ENCODE measurements at places on chromosomes 3 and 15.
A peak's percentile ranks its signal among the peaks of the same experiment; 100 is the strongest.

DNA sequence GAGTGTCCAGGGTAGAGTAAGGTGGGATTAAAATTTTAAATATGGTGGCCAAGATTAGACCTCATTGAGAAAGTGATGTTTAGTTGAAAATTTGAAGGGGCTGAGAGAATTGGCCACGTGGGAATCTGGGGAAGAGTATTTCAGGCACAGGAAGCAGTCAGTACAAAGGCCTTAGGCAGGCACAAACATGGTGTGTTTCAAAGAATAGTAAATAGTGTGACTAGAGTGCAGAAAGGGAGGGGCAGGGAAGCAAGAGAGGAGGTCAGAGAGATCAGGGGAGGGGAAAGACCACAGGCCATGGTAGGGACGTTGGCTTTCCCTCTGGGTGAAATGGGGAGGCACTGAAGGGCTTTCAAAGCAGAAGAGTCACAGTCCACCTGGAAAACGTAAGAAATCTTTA is 36.6 kb upstream of the POMGNT2 start:
- DNase-seq: no peak

DNA sequence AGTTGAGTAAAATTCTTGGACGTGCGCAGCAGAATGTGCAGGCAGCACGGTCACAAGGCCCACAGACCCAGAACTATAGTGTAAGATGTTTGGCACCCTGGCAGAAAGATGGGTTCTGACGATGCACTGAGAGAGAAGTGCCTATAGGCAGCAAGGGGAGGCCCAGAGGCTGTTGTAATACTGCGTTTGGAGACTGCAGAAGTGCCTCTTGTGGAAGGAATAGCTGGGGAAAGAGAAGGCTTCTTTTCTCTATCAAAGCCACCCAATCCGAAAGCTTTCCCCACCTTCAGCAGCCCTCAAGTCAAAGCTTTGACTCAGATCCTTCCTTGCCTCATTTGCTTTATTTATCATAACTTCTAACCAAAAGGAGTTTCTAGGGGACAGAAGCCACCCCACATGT is 5.2 kb upstream of the SIN3A start:
- no peak for DNase-seq

DNA sequence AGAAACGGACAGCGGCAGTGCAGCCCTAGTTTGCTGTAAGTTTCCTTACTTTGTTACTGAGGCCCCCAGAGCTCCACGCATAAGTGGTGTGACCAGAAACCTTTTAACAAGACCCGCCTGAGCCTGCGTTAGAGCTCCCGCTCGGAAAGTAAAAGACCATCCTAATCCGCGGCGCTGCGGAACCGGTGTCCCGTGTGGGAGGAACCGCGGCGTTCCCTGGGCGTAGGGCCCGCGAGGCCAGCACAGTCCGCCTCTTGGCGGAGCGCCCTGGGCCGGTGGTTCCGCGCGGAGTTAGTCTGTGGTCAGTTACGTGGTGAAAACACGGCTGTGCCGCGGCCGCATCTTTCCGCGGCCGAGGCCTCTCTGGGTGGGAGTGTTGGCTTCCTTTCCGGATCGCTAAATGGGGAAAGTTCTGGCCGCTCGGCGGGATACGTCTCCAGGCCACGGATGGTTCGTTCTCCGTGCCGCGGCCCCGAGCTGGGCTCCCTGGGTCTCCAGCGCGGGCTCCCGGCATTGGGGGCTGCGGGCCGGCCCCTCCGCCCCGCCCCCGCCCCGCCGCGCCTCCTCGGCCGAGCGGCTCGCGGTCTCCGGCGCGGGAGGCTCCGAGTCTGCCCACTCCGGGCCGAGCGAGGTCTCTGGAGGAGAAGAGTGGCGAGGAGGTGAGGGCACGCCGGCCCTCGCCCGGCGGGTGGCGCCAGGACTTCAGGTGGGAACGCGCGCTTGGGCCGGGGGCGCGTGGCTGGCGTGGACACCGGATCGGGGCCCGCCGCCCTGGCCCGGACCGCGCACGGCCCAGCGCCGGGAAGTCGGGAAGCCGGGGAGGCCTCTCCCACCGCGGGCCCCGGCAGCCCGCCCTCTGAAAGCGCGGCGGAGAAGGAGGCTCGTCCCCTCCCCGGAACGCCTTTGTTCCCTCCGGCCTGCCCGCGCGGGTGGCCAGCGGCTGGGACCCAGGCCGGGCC is 754 bp downstream of the B3GNT5 start:
- no peak for DNase-seq

DNA sequence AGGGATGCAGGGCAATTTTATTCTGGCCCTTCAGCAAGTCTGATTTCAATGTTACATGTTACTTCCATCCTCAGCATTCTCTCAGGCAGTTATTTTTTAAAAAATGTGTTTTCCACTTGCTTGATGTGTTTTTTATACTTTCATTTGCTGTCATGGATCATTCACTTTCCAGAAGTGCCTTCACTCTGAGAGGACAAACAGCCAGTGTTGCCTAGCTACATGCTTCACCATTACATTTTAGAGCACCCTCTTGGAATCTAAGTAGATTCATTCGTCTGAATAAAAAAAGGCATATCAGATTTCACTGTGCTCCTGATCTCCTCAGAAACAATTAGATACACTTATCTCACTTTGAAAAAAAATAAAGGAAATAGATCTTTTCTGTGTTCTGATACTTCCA is 93.6 kb upstream of the POU1F1 start:
- no peak for DNase-seq

DNA sequence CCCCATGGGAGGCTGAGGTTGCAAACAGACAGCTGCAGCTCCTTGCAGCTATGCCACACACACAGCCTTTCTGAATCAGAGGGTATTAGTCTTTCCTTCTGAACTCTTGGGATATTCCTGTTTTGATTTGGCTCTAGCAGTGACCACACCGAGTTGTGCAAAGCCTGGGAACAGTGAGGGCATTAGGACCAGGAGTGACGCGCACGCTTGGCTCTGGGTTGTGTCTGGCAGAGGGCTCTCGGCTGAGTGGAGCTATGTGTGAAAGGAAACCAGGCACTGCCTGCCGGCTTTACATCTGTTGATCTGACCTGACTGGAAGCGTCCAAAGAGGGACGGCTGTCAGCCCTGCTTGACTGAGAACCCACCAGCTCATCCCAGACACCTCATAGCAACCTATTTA is at the start of gene GALNT15:
Gene GALNT15, plus strand, starts transcription at position 292 of the 400 bp plus-strand sequence. CDS start 472 bp downstream, outside the sequence.
- no peak for DNase-seq

- DNase-seq: no peak
Observed at GRCh38 chr3:120615847-120616609, 19.9 kb downstream of the NDUFB4 start.

GRCh38 chr3:171415070-171415469 is 45.1 kb downstream of the TNIK start:
- no peak for DNase-seq

DNA sequence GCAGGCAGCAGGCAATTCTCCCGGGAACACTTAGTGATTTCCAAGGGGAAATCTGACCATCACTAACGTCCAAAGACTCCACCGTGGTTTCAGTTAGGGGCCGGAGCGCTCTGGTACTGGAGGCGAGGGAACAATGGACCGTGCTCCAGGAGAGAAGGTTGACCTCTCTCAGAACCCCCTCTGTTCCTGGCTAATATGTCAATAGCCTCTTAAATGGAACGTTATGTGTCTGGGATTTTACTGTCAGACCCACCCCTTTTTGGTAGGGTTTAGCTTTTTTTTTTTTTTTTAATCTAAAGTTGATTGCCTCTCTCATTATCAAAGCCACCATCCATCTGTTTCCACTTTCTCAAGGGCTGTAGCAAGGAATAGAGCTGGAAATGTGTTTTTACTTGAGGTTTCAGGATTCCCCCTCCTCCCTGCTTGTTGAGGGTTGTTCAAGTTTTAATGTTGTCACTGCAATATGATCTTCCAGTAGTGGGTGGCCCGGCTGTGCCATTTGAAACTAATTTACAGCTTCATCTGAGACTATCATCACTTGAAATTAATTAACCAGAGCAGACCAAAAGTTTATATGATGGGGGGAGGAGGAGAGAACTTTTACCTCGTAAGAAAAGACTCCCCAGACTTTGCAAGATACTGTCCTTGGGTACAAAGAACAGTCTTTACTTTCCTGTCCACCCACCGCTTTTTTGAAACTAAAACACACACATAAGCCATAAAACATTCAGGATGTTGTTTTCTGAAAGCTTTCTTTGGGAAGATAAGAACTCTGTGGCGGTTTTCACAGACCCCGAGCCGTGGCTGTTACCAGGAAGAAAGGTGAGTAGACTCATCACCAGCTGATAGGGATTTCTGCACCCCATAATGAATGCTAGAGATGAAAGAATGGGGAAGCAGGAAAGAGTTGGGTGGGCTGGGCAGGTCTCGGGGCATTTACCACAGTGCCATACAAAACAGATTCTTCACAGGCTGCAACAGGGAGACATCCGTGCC is 187.8 kb downstream of the UACA start:
- DNase-seq: no peak

GRCh38 chr3:129745253-129745652 is 138.8 kb upstream of the PLXND1 start:
- no peak for DNase-seq

- no peak for DNase-seq
Observed at GRCh38 chr15:80581976-80582375, 113.1 kb upstream of the ABHD17C start.

DNA sequence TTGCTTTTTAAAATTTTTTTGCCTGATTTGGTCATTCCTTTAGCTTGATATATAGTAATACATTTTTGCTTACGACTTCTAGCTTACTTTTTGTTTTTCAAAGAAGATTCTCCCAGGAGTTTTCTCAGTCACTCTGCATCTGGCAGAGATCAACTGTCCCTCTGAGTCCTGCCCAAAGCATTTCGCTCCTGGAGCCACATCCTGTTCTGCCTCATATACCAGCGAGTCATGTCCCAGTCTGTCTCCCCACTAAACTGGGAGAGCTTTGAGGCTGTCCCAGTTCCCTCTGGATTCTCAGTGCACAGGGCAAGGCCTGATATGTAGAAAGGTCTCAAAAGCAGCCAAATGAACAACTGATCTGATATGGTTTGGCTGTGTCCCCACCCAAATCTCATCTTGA is 326.3 kb downstream of the ARRDC4 start:
- no peak for DNase-seq

DNA sequence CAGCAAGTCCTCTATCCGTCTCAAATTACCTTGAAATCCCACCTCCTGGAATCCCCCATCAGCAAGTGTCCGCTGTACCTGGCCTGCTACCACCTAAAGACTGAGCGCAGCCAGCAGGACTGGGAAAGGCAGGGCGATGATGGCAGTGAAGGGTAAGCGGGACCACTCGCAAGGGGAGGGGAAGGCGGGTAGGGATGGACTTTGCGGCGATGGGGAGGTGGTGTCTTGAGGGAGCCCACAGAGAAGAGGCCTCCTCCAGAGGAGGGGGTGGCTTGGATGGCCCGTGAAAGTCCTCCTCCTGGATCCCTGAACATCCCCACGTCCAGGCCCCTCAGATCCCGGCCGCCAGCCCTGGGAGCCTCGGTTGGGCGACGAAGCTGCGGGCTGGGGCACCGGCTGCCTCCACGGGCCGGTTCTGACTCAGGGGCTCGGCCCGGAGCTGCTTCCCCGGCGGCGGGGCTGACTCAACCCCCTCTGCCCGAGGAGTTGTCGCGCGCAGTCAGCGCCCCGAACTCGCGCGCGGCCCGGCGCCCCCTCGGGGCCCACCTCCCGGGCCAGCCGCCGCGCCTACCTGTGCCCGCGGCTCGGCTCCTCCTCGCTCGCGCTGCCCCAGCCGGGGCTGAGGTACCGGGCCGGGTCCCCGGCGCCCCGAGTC is 512 bp downstream of the LARP6 start:
- no peak for DNase-seq

DNA sequence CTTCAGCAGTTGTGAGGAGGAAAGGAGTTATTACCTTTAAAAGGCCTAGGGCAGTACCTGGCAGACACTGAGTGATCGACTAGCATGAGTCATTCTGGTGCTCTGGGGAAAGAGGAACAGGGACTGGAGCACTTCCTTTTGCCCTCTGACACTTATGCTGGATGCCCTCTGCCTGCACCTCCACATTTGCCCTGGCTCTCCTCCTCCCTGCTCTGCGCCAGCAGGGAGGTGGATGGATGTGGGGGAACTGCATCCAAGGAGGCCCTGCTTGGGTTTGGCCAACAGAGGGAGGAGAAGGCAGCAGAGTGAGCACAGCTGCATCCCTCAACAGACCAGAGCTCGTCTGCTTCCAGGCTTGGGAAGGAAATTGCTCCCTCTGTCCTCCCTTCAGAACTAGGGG is 75.0 kb downstream of the SEMA5B start:
- DNase-seq: no peak

GRCh38 chr3:159233734-159234133 is 431.9 kb downstream of the MFSD1 start:
- no peak for DNase-seq

- no peak for DNase-seq
Observed at GRCh38 chr15:62079594-62079993, 12.8 kb downstream of the C2CD4A start.

DNA sequence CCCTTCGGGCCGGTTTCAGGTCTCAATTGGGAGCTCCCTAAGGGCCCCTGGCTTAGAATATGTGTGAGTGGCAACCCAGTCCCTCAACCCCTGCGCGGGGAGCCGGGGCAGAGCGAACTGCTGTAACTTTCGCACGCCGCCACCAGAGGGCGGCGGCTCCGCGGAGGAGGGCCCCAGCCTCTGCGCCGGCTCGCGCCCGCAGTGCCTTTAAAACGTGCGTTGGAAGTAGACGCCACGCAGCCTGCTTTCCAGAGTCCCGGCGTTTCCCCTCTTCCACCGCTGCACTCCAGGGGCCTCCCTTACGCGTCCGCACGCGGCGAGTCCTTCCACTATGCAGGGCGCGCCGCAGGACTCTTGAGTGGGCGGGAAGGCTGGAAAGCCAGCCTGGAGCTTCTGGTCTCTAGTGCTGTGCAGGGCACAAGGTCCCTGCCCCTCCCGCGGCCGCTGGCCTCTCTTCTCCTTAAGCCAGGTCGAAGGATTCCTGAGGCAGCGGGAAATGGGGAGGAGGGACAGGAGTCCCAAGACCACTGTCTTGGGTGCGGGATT is 23.7 kb upstream of the RNU6-1 start:
- peak; percentile 69 for DNase-seq

DNA sequence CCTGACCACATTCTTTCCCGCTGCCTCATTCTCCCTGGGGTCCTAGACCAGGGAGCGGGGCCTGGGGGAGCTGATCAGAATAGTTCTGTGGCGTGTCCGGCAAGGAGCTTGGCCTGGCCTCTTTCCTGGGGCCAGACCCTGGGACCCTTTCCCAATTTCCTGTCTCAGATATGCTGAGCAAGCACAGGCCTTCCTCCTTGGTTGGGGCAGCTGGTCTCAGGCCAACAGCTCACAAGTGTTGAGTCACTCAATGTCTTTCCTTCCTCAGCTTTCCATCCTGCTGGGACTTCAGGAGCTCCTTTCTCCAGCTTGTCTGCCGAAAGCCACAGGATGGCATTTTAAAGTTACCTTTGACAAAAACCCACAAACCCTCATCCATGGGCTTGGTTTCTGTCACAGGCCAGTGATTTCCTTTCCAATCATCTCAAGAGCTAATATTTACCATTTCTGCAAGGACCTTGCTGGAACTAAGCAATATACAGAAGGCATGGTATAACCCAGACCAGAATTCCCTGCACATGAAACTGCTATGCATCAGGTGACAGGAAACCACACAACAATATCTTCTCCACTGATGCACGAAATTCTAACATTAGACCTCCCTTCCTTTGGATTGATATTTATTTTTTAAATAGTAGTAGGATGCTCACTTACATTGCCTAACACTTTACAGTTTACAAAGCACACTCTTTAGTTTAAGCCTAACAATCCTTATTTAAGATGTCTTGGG is 19.5 kb upstream of the TIMP4 start:
- DNase-seq: no peak

- no peak for DNase-seq
Observed at GRCh38 chr15:66753687-66754377, 51.8 kb downstream of the SMAD6 start.

Measured in activated CD4-positive, alpha-beta T cell treated with anti-CD3 and anti-CD28 coated beads, Interleukin-2, amount 50 U/mL, for 1 hour (primary cell).